Activated CD4-positive, alpha-beta T cell treated with anti-CD3 and anti-CD28 coated beads, Interleukin-2, amount 50 U/mL, for 48 hours (primary cell): ENCODE measurements at places on chromosomes 2 and 18.

DNA sequence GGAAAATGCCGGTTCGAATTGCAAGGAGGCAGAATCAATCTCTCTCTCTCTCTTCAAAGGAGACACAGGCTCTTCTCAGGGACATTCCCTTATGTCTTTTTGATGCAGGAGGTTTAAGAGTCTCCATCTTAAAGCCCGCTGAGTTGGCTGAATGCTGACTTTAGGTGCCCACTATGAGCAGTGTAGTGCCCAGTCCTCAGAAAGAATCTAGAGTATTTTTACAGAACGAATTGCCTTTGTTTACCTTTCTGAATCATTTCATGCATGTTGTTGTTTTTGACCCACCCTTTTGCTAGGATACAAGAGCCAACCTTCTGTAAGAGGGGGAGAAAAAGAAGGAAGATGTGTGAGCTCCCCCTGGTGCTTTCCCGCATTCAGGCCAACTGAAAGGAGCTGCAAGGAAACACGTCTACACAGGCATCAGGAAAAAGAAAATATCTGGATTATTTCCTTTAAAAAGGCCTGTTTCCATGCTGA lies 193.5 kb upstream of the TCF4 start:
- no peak for DNase-seq

GRCh38 chr2:3610415-3610814 lies 15.5 kb downstream of the COLEC11 start:
- DNase-seq: no peak

GRCh38 chr2:46181789-46182530 lies 115.2 kb upstream of the EPAS1 start:
- no peak for DNase-seq

GRCh38 chr2:113920996-113921395 lies 31.1 kb downstream of the ACTR3 start:
- DNase-seq: no peak
